Cardiac septum (tissue), 1 donor: ENCODE measurements at places on chromosomes 13 and 19. TPM values are rescaled to one million over a fixed set of nuclear protein-coding genes. Genes with fewer than 3 reads are reported as not detected.

GPR183 gene
- total RNA-seq = 1.1 TPM

DNA sequence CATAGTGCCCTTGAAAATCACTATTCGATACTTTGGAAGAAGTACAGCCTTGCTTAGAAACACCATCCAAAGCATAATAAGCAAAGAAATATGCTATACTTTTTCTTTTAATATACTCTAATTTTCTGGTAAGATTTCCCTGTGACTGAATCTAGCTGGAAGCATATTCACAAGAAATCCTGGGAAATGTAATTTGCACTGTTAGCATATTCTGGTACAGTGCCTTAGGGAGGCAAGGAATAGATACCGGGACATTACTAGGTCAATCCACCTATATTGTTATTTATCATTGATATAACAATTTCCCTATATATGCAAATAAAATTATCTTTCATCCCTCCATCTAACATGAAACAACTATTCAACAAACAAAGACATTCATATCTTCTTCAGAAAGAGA, 1131.3 kb upstream of the PRR20A start:
- no peak for DNase-seq

DNA sequence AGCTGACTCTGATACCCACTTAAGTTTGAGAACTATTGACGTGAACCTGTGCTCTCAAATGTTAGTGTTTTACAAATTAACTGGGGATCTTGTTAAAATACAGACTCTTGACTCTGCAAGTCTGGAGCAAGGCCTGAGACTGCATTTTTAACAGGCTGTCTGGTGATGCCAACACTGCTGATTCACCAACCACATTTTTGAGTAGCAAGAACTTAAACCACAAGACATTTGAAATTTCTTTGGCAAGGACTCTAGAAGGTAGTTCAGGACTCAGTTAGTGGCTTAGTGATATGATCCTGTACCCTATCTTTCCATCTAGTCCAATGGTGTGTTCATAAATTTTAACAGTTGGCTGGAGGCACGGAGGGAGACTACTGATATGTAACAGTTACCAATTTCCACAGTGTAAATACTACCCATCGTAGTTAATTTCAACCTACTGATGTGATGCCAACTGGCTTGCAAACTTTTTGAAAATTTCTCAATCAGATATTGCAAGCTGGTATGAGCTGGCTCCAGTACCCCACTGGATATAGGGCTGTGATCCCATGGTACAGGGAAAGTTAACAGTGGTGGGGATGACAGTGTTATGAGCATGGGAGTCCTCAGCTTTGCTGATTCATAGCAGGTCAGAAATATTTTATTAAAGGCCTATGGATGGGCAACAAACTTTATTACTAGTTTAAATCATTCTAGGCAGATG, 255.1 kb downstream of the TBC1D4 start:
- no peak for DNase-seq

GRCh38 chr13:45417790-45418534, at the start of gene SLC25A30:
Gene SLC25A30, minus strand, starts transcription at chr13:45418373. Its CDS starts 6,948 bp downstream, at chr13:45411425.
- DNase-seq = peak; percentile 98

DNA sequence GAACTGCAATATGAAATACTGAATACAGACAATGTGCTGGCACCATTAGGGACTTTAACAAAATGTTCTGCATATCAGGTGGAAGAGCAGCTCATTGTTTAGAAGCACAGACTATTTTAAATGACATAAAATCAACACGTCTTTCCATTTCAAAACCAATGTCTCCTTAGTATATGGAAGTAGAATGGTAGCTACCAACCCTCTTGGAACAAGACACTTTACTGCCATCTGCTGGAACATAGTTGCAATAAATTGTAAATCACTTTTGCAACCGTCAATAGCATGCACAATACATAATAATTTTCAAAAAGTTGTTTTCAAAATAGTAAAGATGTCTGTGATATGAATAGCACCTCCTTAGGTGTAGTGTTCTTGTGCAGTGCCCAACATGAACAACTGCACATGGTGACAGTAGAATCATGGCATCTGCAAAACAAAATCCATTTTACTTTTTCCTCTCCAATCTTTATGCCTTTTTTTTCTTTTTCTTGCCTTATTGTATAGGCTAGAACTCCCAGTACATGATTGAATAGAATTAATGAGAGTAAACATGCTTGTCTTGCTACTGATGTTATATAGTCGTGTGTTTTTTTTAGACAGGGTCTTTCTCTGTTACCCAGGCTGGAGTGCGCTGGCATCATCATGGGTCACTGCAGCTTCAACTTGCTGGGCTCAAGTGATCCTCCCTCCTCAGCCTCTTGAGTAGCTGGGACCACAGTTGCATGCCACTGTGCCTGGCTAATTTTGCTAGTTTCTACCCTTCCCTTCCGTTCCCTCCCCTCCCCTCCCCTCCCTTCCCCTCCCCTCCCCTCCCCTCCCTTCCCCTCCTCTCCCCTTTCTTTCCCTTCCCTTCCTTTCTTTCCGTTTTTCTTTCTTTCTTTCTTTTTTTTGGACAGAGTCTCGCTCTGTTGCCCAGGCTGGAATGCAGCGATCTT, 7.8 kb upstream of the LYPD5 start:
- no peak for DNase-seq

RBM42 gene
- total RNA-seq = 56.2 TPM

GRCh38 chr19:18731562-18732008, 48.1 kb downstream of the CRTC1 start:
- DNase-seq = no peak

DNA sequence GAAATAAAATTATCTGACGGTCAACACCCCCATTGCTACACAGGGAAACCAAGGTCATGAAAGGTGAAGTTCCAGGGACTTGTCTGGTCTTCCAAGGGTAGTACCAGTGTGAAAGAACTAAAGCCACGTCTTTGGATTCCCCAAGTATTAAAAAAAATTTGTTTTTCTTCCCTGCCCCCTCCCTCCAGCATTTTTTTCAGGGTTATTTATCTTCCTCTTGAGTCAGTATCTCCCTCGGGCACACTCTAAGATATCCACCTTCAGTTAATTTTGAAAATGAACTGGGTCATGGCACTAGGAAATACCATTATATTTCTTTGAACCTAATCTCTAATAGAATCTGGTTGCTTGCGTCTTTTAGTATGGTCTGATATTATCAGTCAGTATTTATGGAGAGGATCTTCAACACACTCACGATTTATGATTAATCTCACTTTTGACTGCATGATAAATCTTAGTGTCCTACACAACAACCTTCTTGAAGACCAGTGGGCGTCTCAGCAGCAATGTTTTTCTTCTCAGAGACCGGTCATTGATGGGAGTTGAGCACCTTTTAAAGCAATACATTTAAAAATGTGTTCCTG, 9.1 kb downstream of the ATP8A2 start:
- no peak for DNase-seq

- no peak for DNase-seq
Observed at GRCh38 chr13:94218951-94219350, 260.5 kb downstream of the DCT start.

GRCh38 chr19:6014551-6015135, 36.7 kb upstream of the RANBP3 start:
- DNase-seq = no peak

DNA sequence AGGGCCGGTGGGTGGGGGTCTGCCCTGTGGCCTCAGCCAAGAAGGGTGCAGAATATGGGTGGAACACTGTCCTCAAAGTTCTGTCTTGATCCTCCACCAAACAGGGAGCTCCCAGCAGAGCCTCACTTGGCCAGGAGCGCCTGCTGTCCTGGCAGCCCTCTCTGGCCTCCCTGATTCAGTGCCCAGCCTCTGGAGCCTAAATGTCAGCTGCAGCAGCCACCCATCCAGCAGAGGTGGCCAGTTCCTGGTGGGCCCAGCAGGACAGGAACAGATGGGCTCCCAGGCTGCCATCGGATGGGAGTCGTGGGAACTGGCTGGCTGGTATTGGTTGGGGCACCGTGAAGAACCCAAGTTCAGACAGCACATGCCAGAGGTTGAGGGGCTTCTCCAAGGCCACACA, 1.8 kb upstream of the USE1 start:
- DNase-seq = no peak

DNA sequence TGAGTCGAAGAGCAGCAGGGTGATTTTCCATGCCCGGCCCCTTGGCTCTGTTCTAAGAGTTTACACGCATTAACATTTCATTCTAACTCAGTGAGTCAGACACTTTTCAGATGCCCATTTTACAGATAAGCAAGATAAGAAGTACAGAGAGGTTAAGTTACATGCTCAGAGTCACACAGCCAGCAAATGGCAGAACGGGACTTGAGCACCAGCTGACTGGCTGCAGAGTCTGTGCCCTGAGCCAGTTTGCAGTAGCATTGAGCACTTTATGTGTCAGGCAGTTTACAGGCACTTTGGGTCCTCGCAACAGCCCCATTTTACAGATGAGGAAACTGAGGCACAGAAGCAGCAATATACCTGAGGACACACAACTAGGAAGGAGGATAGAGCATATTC, 19.0 kb downstream of the CCDC8 start:
- DNase-seq = peak; percentile 22

DNA sequence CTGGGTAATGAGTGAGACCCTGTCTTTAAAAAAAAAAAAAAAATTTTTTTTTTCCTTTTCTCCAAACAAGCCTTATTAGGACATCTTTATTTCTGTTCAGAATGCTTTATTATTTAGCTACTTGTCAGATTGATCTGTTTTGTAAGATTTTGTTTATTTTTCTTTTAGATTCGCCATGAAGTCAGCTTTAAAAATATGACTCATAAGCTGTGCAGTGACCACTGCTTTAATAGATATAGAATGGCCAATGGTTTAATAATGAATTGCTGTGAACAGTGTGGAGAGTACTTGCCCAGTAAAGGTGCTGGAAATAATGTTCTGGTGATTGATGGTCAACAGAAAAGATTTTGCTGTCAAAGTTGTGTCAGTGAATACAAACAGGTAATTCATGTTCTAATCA, 47.7 kb downstream of the ZMYM2 start:
- DNase-seq = no peak

DNA sequence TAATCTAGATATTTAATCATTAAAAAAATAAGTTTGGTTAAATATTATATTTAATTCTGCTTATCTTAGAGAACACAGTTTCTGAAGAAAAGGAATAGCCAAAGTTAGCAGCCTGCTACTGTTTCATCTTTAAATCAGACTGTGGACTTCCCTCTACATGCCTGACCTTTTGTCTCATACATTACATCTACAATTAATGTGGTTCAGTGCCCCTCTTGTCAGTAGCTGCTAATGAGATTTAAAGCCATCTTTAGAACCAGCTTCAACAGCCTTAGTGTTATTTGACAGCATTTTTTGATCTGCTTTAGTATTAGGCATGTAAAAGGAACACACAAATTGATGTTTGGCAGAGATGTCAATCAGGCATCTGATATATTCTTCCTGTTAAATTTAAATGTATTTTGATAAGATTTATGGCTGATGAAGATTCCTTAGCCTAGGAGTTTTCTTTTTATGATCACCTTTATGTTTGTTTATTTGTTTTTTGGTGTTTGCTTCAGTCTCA, 1925.8 kb upstream of the PRR20A start:
- DNase-seq = no peak

SIN3B gene
- 31.7 TPM for total RNA-seq

DNA sequence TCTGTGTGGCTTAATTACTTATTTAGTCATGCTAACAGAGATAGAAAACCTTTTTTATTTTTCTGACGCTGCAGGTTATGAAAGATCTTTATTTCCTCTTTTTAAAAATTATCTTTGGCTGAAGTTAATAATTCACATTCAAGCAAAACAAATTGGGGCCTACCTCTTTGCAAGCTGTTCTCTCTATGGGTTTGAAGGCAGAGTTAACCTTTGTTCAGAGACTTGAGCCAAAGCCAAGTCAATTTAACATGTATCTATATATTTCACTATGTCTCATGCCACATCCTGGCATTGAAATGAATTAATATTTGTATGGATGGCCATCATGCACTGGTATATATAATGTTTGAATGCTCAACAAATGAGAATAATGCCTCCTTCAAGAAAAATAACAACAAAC, 677.3 kb upstream of the GPC6 start:
- DNase-seq = no peak

- DNase-seq = no peak
Observed at GRCh38 chr19:2716275-2716650, 4.9 kb downstream of the DIRAS1 start.

ZNF570 gene
- 6.6 TPM for total RNA-seq

GRCh38 chr19:39941615-39942365, 7.4 kb upstream of the FCGBP start:
- DNase-seq = no peak

RCBTB2 gene
- total RNA-seq = 8.0 TPM

- DNase-seq = no peak
Observed at GRCh38 chr13:91381371-91381770, 17.1 kb upstream of the GPC5 start.

SHC2 gene
- total RNA-seq = 16.8 TPM

DNA sequence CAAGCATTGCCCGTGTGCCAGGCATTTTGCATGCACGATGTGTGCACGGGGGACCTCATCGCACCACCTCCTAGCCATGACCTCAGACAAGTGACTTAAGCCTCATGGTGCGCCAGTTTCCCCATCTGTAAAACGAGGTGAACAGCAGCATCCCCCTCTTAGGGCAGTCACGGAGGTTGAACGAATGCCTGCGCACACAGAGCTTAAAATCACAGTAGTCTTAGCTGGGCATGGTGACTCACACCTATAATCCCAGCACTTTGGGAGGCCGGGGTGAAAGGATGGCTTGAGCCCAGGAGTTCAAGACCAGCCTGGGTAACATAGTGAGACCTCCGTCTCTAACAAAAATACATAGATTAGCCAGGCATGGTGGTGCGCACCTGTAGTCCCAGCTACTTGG, 48.6 kb downstream of the PIN1 start:
- DNase-seq = no peak

DNA sequence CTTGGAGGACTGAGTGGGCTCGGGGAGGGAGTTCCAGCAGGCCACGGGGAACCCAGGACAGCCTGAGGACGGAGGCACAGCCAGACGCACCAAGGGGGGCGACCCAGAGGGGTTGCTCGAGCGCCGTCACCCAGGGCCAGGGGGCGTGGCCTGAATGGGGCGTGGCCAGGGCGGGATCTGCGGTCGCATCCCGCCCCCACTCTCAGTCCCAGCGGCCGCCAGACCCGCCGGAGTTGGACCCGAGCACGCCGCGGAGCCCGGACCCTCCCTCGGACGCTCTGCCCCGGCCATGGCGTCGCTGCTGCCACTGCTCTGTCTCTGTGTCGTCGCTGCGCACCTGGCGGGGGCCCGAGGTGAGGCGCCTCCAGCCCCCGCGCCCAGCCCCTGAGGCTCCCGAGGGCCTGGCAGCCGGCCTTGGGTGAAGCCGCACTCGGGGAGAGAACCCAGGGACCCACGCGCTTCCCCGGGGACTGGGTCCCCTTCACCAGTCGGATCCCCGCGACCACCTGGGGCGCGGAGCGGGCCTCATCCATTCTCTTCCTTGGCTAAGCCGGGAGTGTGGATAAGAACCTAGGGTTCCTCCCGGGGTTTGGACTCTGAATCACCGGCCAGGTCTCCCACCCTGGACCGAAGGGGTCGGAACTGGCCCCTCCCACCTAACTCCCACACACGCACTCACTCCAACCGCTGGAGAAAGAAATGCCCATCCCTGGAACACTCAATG, at the start of gene CILP2:
Gene CILP2, plus strand, starts transcription at position 205 of the 724 bp plus-strand sequence. Its CDS starts 85 bp downstream, at position 290.
- DNase-seq = no peak

OR7C2 gene
- not detected for total RNA-seq

KLK2 gene
- not detected for total RNA-seq

METTL21C gene
- total RNA-seq = not detected
